CD4-positive, CD25-positive, alpha-beta regulatory T cell (primary cell): ENCODE measurements at places on chromosomes 5 and 9.

- H3K4me3 ChIP-seq: no peak overlapping the region
- peaks cover 23% of the 10 kb centered on the region for H3K4me1 ChIP-seq
- no peaks in the 10 kb centered on the region for H3K36me3 ChIP-seq
- H3K27me3 ChIP-seq: peaks cover 26% of the 10 kb centered on the region
Observed at GRCh38 chr5:58458141-58458742, 1.6 kb downstream of the PLK2 start.

GRCh38 chr5:53373451-53374158 lies 106.8 kb upstream of the FST start:
- H3K4me3 ChIP-seq: no peak overlapping the region
- no peak for DNase-seq
- H3K36me3 ChIP-seq: no peaks in the 10 kb centered on the region

DNA sequence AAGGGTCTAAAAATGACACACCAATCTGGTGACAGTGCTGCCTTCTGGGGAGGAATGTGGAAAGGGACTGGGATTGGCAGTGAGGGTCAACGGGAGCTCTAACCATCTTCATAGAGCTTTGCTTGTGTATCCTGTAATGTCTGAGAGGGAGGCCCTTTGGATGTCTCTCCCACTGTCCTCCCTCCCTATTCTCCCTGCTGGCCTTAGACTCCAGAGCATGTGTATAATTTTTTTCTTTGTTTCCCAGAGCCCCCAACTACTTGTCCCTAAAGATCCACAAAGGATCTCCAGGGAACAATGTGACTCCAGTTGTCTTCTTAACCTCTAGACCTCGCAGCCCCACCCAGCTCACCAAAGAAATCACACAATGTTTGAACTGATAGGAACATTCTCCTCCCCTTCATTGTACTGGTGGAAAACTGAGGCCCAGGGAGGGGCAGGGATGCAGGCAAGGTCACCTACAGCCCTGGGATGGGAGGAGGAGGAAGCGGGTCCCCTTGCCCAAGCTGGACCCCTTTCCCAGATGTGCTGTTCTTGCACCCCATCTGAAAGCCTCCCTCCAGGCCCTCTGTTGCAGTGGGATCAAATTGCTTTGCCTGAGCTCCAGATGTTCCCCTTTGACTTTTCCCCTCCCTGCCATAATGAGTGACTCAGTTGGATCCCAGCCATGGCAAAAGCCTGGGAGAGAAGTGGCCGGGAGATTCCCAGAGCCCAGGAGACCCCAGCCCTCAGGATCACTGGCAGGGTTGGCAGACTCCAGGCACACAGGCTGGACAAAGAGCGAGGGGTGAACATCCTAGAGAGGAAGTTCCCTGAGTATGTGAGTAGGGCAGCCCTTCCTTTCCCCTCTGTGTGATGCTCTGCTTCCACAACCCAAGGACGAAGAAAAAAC lies 21.8 kb downstream of the SPARC start:
- DNase-seq: no peak
- H3K27ac ChIP-seq: no peak overlapping the region
- H3K36me3 ChIP-seq: no peaks in the 10 kb centered on the region
- no peaks in the 10 kb centered on the region for H3K4me1 ChIP-seq

- H3K4me1 ChIP-seq: no peaks in the 10 kb centered on the region
- no peak overlapping the region for H3K4me3 ChIP-seq
- no peaks in the 10 kb centered on the region for H3K36me3 ChIP-seq
- no peak overlapping the region for H3K27ac ChIP-seq
- DNase-seq: no peak
Observed at GRCh38 chr9:18982262-18982620, 50.8 kb downstream of the SAXO1 start.

GRCh38 chr9:92973700-92974099 lies 26.4 kb downstream of the FGD3 start:
- H3K27me3 ChIP-seq: no peaks in the 10 kb centered on the region
- H3K4me3 ChIP-seq: peak overlapping the region; percentile 26
- DNase-seq: no peak
- peak overlapping the region; percentile 53 for H3K27ac ChIP-seq
- peaks cover 93% of the 10 kb centered on the region for H3K4me1 ChIP-seq
- H3K36me3 ChIP-seq: peaks cover 59% of the 10 kb centered on the region

GRCh38 chr5:74044936-74045335 lies 418.9 kb downstream of the ARHGEF28 start:
- H3K4me1 ChIP-seq: no peaks in the 10 kb centered on the region
- no peaks in the 10 kb centered on the region for H3K36me3 ChIP-seq
- H3K27me3 ChIP-seq: peaks cover 5% of the 10 kb centered on the region
- no peak for DNase-seq
- no peak overlapping the region for H3K27ac ChIP-seq
- no peak overlapping the region for H3K4me3 ChIP-seq

DNA sequence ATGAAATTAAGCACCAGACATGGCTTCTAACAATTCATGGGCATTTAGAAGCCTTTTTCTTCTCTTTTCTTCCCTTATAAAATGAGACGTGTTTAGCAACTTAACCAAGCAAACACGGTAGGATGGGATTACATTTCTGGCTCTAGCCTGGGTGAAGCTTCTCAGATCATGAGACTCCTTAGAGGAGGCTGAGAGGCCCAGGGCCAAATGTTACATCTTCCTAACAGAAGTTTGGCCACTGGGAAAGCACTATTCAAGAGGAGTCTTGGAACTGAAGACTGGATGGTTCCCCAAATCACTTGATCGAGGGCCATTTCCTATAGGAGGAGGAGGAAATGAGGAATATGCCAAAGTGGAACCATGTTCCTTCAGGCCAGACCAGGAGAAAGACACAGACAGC lies 1.9 kb downstream of the GABRP start:
- DNase-seq: no peak
- no peaks in the 10 kb centered on the region for H3K4me1 ChIP-seq
- H3K27ac ChIP-seq: no peak overlapping the region
- H3K4me3 ChIP-seq: no peak overlapping the region

DNA sequence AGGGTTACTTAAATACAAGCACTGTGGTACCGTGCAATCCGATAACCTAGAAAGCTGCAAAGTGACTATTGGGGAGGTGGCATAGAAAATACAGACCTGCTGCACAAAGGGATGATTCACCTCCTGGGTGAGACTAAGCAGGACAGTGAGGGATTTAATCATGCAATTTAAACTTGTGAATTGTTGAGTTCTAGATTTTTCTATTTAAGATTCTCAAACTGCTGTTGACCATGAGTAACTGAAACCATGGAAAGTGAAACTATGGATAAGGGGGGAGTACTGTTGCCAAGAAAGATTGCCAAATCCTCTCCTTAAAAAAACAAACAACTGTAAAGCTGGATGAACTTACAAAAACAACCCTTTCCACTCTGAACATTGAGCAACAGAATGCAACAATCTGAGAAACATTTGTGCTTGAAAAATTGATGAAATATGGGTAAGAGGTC lies 61.5 kb upstream of the NUDT12 start:
- no peaks in the 10 kb centered on the region for H3K36me3 ChIP-seq
- H3K4me1 ChIP-seq: no peaks in the 10 kb centered on the region
- H3K27ac ChIP-seq: no peak overlapping the region
- no peak for DNase-seq
- no peak overlapping the region for H3K4me3 ChIP-seq
- no peaks in the 10 kb centered on the region for H3K27me3 ChIP-seq

- no peaks in the 10 kb centered on the region for H3K36me3 ChIP-seq
- H3K4me1 ChIP-seq: no peaks in the 10 kb centered on the region
- H3K27me3 ChIP-seq: no peaks in the 10 kb centered on the region
- no peak for DNase-seq
- H3K27ac ChIP-seq: no peak overlapping the region
- no peak overlapping the region for H3K4me3 ChIP-seq
Observed at GRCh38 chr5:45411971-45412612, 284.1 kb downstream of the HCN1 start.

GRCh38 chr5:60700416-60700757 lies 421 bp upstream of the DEPDC1B start:
- DNase-seq: peak; percentile 3
- H3K4me1 ChIP-seq: peaks cover 19% of the 10 kb centered on the region
- H3K36me3 ChIP-seq: no peaks in the 10 kb centered on the region

DNA sequence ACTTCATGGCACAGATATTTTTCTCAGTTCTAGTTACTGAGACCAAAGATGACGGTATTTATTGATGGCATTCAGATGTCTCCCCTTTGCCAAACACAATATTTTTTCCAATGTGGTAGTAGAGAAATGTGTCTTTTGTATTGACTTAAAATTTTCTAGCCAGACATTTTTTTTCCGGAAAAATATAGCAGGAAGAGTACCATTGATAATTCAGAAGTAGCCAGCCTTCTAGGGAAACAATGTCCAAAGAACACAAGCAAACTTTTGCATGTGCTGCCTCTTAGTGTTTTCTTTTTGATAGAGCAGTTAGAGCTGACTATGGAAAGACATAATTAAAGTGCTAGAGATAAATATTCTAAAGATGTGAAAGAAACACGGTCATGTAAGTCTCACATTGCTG lies 231.4 kb downstream of the MARCHF11 start:
- no peaks in the 10 kb centered on the region for H3K27me3 ChIP-seq
- H3K36me3 ChIP-seq: no peaks in the 10 kb centered on the region
- no peak overlapping the region for H3K27ac ChIP-seq
- no peaks in the 10 kb centered on the region for H3K4me1 ChIP-seq
- no peak for DNase-seq

GRCh38 chr9:133322701-133323100 lies 13.3 kb downstream of the SURF6 start:
- H3K36me3 ChIP-seq: no peaks in the 10 kb centered on the region
- no peaks in the 10 kb centered on the region for H3K27me3 ChIP-seq
- no peak overlapping the region for H3K4me3 ChIP-seq
- H3K27ac ChIP-seq: no peak overlapping the region
- no peaks in the 10 kb centered on the region for H3K4me1 ChIP-seq

- no peaks in the 10 kb centered on the region for H3K4me1 ChIP-seq
- H3K27ac ChIP-seq: no peak overlapping the region
- no peak overlapping the region for H3K4me3 ChIP-seq
- no peak for DNase-seq
Observed at GRCh38 chr5:17477573-17478265, 20.3 kb upstream of the TAF11L2 start.

- no peak overlapping the region for H3K27ac ChIP-seq
- H3K36me3 ChIP-seq: no peaks in the 10 kb centered on the region
- H3K4me1 ChIP-seq: no peaks in the 10 kb centered on the region
- H3K27me3 ChIP-seq: no peaks in the 10 kb centered on the region
- no peak overlapping the region for H3K4me3 ChIP-seq
- no peak for DNase-seq
Observed at GRCh38 chr9:138072897-138073296, 195.3 kb downstream of the CACNA1B start.

DNA sequence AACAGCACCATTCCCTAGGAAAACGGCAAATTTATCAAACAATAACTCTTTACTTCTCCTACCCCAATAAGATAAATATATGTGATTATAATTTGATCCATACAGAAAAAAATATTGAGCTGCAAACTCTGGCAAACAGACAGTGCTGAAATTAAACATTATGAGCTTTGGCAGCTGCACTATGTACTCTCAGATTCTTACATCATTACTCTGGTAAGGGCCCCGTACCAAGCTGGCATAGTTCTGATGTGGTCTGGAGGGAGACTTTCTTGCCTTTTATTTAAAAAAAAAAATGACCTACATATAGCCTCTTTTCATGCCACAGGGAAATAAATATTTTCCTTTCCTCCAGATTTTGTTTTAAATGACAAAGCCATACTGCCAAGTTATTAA lies 95.0 kb downstream of the NR6A1 start:
- no peak overlapping the region for H3K4me3 ChIP-seq
- H3K4me1 ChIP-seq: no peaks in the 10 kb centered on the region
- H3K27me3 ChIP-seq: peaks cover 20% of the 10 kb centered on the region
- H3K36me3 ChIP-seq: no peaks in the 10 kb centered on the region
- DNase-seq: no peak

- H3K27ac ChIP-seq: no peak overlapping the region
- DNase-seq: peak; percentile 65
- no peaks in the 10 kb centered on the region for H3K4me1 ChIP-seq
- no peak overlapping the region for H3K4me3 ChIP-seq
- no peaks in the 10 kb centered on the region for H3K36me3 ChIP-seq
Observed at GRCh38 chr5:32329395-32329834, 16.7 kb upstream of the MTMR12 start.
